ENCODE measurements at places on chromosomes 7 and 10. TPM values are rescaled to one million over a fixed set of nuclear protein-coding genes. Genes with fewer than 3 reads are reported as not detected.

The ANKRD30A gene
- not detected for total RNA-seq

The RHOBTB1 gene
- 7.8 TPM for total RNA-seq

The UCN3 gene
- total RNA-seq, result not detected

The ATP5MK gene
- 388 TPM for total RNA-seq

The XRCC2 gene
- total RNA-seq, result 0.81 TPM

The LRIT1 gene
- total RNA-seq, result not detected

The LAMTOR4 gene
- 136 TPM for total RNA-seq

The LEP gene
- 0.16 TPM for total RNA-seq
